ENCODE measurements at places on chromosomes 16 and 17.

DNA sequence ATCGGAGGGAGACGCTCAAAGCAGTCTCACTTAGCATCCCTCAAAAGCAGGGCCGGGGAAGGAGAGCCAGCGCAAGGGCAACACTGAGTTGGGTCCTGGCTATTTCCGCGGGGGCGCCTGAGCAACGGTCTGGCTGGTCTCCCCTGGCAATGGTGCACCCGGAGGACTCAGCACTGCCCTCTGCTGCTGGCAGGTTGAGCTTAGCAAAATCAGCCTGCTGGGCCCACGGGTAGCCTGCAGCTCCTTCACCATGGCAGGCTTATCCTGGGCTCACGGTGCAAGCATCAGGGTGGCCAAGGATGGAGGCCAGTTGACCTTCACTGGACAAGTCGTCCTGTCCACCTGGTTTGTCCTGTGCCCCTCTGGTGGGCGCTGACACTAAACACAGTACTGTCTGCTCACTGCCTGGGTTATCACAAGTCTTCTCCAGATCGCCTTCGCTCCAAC lies 14.4 kb upstream of the ALDH3A1 start:
- peak; percentile 40 for DNase-seq

DNA sequence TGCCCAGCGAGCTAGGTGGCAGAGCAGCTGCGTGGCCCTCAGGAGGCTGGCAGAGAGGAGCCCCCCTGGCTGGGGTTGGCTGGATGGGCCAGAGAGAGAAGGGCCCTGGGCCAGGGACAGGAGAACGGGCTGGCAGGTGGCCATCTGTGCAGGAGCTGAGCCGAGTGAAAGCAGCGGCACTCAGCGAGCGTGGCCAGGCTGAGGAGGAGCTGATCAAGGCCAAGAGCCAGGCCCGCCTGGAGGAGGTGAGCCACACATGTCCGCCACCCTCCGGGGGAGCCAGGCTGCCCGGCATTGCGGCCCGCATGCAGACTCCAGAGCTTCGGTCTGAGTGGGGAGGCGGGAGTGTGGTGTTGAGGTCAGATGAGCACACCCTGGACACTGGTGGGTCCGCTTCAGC lies 2.1 kb upstream of the RAC3 start:
- no peak for DNase-seq

DNA sequence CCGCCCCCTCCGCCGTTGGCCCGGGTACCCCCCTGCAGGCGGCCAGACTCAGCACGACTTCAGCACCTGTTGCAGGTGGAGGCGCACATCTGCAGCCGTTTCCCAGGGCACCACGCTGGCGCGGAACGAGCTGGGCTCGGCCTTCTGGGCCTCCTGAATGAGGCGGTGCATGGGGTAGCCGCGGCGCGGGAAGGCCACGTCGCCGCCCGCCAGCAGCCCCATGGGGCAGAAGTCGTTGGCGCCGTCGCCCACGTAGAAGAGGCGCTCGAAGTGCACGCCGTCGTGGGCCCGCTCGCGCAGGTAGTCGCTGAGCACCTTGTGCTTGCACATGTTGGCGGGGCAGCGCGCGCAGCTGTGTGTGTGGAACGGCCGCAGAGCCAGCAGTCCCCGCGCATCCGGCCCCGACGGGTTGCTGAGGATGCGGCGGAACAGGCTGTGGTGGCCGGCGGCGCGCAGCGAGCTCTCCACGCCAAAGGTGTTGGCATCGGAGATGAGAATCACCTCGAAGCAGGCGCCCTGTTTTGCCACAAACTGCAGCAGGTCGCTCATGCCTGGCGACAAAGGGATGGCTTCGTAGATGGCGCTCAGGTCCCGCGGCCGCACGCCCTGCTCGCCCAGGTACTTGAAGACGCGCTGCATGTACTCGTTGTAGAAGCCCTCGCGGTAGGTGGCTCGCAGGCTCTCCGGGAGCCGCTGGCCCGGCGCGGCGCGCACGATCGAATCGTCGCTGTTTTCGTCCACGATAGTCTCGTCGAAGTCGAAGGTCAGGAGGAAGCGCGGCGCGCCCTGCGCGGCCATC lies 6.2 kb downstream of the PHOSPHO1 start:
- DNase-seq, result no peak

DNA sequence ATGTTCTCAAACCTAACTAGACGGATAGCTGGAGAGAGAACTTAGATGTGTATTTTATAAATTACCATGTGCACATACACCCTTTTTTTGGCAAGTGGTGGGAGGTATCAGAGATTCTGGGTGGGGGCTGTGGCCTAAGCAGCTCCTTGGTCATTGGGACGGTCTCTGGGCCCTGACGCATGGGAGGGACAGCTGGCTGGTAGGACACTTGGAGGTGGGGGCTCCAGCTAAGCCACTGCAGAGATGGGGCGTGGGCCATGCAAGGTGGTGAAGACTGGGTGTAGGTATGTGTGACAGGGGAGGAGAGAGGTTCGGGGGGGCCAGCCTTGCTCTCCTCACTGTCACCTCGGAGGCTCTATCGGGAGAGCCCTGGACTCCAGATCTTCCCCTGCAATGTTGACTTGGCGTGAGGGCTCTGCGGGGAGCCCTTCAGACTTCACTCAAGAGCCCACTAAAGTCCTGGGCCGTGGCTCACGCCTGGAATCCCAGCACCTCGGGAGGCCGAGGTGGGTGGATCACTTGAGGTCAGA lies 17.1 kb downstream of the C1QTNF1 start:
- DNase-seq, result no peak

DNA sequence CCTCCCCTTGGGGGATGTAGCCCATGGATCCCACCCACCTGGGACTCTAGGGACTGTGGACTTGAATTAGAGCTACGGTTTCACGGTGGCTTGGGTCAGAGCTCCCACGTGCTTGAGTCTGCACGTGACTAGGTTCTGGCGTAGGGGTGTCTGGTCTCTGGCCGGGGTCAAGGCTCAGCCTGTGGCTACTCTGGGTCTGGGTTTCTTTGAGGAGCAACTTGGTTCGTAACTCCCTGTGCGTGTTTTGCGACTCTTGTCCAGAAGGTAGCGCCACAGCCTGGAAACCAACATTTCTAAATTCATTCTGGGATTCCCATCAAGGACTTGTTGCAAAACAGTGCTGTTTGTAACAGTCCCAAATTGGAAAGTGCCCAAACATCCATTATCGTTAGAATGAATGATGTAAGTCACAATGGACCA lies 470 bp upstream of the GGT6 start:
- DNase-seq, result no peak

GRCh38 chr17:42891539-42892152 lies 9.0 kb upstream of the G6PC1 start:
- no peak for DNase-seq

DNA sequence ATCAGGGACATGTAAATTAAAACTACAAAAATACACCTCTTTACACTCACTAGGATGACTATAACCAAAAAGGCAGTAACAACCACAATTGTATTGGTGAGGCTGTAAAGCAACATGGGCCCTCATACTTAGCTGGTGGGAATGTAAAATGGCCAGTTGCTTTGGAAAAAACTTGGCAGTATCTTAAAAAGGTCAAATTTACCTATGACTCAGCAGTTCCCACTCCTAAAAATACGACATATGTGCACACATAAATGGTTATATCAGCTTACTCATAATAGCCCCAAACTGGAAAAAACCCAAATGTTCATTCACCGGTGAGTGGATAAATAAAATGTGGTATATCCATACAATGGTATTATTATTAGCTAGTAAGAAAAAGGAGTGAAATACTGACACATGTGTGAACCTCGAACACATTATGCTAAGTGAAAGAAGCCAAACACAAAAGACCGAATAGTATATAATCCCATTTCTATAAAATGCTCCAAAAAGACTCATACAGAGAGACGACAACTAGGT lies 391.4 kb downstream of the NPIPA8 start:
- no peak for DNase-seq

Measured in activated CD4-positive, CD25-positive, alpha-beta regulatory T cell (primary cell).